NCI-H524 (cell line): ENCODE measurements at places on chromosomes 16 and 17.

- DNase-seq: peak; percentile 43
Measured at GRCh38 chr16:13957197-13958078, 37.5 kb downstream of the ERCC4 start.

DNA sequence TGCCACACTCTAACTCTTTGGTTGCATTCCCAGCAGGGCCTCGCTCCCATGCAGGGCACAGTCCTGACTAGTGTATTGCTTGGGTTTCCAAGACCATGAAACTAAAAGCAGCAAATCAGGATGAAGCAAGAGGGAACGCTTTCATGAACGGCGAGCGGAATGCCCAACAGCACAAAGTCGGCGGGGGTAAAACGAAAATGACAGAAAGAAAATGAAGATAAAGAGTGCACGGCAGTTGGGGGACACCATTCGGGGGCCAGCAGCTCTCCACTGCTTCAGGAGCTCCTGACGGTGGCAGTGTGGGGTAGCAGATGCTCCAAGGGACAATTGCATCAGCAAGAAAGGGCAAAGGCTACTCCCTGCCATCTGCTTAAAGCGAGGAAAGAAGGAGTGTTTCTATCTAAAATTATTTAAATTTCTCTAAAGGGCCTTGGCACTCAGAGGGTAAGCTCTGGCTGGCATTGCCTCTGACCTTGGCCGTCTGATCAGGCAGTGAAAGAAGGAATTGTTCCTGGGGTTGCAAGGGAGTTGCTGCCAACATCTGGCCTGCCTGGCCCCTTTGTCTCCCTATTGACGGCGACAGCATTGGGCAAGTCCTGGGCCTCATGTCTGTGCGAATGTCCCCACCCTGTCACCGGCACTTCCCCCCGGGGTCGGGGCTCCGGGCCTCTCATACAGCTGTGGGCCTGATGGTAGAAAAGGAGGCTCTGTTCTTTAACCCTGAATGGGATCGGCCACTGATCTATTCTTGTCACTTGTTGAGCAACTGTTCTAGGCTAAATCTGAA is 138.2 kb downstream of the CMIP start:
- DNase-seq: peak; percentile 56

DNA sequence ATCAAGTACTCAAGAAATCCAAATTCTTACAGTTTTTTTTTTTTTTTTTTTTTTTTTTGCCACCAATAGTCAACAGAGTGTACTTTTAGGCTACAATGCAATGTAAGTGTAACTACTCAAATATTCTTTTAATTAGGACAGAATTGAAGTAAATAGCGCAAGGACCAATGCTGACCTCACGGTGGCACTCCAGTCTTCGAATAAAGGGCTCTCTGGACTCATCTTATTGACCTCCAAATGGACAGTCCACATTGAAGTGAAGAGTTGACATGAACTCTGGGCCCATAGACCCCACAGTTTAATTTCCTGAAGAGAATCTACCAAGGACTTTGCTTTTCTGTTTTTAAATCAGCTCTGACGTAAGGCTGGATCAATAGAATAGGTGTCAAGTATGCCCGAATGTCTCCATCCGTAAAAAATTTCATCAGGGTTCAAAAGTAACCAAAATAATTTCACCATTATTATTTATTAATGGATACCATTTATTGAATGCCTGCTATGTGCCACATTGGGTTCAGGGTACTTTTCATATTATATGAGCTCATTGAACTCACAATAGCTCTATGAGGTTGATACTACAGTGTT is 7.3 kb upstream of the DDX52 start:
- DNase-seq: peak; percentile 22

- no peak for DNase-seq
Measured at GRCh38 chr17:72382971-72383722, 262.3 kb downstream of the SOX9 start.

DNA sequence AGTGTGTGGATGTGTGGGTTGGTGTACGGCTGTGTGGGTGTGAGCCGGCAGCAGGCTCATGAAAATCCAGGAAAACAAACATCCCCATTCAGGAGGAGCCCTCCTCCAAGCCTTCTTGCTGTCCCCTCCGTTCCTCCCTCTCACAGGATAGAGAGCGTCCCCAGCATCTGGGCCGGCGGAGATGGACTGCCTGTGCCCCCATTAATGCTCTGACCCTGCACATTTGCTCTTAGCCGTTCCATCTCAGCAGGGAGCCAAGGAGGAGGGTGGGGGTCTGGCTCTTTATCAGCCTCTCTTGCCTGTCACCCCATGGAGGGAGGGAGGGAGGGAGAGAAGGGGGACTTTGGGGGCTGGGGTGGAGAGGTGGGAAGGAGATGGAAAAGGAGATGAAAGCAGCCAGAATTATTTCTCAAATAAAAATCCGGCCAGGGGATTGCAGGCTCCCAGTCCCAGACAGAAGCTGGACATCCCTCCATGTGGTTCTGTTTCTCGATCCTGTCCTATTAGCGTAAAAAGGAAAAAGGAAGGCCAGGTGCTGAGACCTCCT is 240.0 kb upstream of the ZFHX3 start:
- DNase-seq: no peak

GRCh38 chr16:75319513-75320411 is 68.3 kb upstream of the BCAR1 start:
- no peak for DNase-seq

DNA sequence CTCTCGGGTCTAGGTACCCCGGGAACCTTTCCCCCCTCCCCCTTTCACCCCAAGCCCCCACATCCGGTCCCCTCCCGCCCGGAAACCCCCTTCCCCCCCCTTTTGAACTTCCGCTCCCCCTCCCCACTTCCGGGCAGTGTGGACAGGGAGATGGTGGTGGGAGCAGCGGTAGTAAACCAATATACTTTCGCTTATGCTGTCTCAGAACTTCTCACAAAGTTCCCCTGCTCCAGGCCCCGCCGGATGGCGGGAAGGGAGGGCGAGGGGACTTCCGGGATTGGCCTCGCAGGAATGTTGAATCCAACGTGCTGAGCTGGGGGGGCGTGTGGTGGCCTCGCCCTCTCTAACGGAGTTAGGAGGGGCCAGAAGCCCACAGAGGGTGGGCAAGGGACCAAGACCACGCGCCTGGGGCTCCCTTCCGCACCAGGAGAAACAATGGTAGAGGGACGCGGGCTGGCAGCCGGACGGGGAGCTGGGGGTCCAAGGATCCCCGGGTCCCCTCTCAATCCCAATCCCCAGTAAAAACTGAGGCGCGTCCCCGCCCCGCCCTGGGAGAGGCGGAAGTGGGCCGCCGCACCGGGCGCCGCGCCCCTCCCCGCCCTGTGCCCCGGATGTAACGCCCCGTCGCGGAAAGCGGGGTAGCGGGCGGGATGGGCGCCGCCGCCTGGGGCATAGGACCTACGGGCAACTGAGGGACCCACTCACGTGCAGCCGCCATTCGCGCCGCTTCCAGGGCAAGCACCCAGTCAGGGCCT is 742 bp downstream of the PFN1 start:
- peak; percentile 42 for DNase-seq

GRCh38 chr17:2017274-2017941 is 7.7 kb downstream of the RTN4RL1 start:
- DNase-seq: no peak

DNA sequence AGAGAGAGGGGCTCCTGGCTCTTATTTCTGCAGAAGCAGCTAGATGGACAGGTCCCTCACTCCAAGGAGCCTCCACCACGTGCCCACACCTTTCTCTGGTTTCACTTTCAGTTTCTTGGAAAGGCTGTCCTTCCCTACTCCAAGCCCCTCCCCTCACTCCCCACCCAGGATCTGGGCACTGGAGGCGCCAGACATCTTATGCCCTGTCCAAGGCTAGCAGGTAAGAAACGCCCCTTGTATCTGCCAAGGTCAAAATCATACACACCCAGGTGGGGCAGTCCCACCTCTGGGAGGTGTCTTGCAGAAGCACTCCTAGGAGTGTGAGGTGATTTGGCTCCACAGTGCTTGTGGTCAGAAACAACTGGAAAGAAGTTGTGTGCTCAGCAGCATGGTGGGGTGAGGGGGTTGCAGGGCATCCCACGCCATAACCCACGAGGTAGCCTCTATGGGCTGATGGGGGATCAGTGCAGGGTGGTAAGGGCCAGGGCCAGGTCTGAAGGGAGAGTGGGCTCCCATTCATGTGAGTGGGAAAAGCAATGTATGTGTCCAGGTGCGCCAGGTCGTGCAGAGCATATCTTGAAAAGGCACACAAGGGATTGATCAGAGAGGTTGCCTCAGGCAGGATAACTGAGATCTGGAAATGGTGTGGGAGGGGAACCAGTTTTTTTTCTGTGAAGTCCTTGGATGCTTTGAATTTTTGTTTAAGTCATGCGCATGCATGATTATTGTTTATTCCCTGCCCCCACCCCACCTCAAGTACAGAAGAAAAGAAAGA is 31.8 kb upstream of the PRM1 start:
- DNase-seq: no peak

- DNase-seq: no peak
Measured at GRCh38 chr16:3787924-3788661, 70.8 kb upstream of the TRAP1 start.

- DNase-seq: no peak
Measured at GRCh38 chr17:39705786-39706348, 6.0 kb downstream of the ERBB2 start.

DNA sequence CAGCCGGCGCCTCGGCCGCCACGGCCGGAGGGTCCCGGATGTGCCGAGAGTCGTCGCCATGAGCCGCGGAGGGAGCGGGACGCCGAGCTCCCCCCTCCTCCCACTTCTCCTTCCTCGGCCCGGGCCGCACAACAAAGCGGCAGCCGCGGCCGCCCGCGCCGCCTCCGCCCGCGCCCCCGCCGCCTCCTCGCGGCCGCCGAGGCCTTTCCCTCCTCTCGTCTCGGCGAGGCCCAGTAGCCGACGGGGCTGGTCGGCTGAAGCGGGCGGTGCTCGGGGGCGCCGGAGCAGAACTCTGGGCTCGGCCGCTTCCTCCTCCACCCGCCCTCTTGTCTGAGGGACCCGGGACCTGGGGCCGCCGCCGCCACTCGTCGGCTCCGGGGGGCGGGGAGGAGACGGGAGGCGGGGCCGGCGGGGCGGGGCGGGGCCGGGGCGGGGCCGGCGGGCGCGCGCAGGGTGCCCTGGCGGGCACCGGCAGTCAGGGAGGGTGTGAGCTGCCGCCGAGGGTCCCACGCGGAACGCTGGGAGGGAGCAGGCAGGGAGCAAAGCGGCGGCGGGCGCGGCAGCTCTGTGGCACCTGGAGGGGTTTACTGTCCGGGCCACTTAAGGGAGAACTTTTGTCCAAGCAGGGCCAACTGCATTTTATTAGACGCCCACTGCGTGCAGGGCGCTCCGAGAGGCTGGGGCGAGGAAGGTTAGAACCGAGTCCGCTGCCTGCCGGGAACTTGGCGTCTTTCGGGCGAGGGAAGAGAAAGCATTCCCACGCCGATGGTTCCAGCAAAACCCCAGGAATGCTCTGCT is at the start of gene SMURF2:
Gene SMURF2 (minus strand): TSS at position 332 of the 798 bp plus-strand sequence. CDS start 427 bp downstream, outside the sequence.
- DNase-seq: peak; percentile 67

- DNase-seq: peak; percentile 49
Measured at GRCh38 chr16:50144211-50144610, 8.9 kb upstream of the TENT4B start.

DNA sequence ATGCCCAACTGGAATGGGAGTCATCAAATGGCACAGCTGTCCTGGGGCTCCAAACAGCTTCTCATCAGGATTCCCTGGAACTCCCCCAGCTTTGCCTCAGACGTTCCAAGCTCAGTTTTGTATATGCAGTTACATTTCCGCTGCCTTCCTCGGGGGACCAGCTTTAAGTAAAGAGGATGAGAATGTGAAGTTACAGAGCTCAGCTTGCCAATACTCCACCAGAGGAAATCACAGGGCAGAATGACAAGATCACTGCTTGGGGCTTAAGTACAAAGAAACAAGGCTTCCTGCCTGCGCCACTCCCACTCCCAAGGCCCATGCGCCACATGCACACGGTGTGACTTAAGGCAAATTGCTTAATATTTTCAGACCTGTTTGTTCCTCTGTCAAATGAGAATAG is 272.4 kb upstream of the CDH11 start:
- DNase-seq: no peak

GRCh38 chr16:59611556-59611955 is 877.4 kb upstream of the GOT2 start:
- DNase-seq: no peak

DNA sequence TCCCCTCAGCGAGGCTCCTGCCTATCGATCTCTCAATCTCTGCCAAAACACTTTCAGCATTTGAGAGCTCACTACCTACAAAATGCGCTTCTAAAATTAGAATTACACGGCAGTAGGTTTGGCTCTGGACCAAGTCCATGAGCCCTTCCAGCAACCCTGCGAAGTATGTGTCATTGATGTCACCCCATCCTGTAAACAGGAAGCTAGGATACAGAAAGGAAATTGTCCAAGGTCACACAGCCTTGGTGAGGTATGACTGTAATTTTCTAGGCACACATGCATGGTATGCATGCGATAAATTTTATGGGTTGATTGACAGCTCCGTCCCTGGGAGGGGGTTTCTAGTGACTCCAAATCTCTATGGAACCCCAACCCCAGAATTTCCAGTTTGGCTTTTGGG is 330.3 kb upstream of the CDH5 start:
- no peak for DNase-seq
